ENCODE measurements at places on chromosomes 16 and 17. TPM values are rescaled to one million over a fixed set of nuclear protein-coding genes. Genes with fewer than 3 reads are reported as not detected.

DNA sequence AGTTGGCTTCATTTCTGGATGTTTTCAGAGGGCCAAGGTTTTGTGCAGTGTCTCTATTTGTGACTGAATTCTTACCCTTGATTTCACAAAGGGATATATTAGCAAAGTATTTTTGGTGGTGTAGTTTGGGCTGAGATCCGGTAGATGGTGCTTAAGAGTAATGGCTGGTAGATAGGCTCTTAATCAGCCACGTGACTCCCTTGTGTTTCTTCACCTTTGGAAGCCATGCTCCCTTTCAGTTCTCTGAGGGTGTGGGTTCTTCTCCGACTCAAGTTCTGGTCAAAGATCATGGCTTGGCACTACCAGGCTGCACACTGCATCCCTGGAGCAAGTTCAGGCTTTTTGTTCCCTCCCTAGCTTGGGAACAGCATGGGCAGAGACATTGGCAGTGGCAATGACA is 887.3 kb downstream of the CDH8 start:
- H3K27ac ChIP-seq = no peak overlapping the region
- H3K36me3 ChIP-seq = no peaks in the 10 kb centered on the region
- no peak overlapping the region for H3K4me3 ChIP-seq
- no peaks in the 10 kb centered on the region for H3K4me1 ChIP-seq
- no peak for DNase-seq

- H3K27me3 ChIP-seq = peaks cover 46% of the 10 kb centered on the region
- peak; percentile 68 for DNase-seq
- H3K36me3 ChIP-seq = no peaks in the 10 kb centered on the region
- no peak overlapping the region for H3K27ac ChIP-seq
- H3K4me3 ChIP-seq = no peak overlapping the region
These were observed 222.3 kb downstream of the GSG1L start for GRCh38 chr16:27841061-27841801.

The MAF gene
- 15.8 TPM for total RNA-seq

The CRYBA1 gene
- total RNA-seq = not detected

Measured in chondrocyte (in vitro differentiated cells).